ENCODE measurements at places on chromosomes 13 and 19.

DNA sequence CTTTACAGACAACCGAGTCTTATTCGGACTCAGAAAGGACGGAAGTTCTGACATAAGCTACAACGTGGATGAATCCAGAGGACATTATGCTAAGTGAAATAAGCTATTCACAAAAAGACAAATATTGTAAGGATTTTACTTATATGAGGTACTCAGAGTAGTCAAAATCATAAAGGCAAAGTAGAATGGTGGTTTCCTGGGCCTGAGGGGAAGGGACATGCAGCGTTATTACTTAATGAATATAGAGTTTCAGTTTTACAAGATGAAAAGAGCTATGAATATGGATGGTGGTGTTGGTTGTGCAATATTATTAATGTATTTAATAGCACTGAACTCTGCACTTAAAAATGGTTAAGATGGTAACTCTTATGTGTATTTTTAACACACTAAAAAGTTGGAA is 419.1 kb upstream of the SGCG start:
- no peak for DNase-seq

- DNase-seq = no peak
Measured at GRCh38 chr19:3320354-3320670, 46.1 kb upstream of the NFIC start.

- no peak for DNase-seq
Measured at GRCh38 chr13:49298903-49299605, 51.3 kb downstream of the CDADC1 start.

GRCh38 chr19:17210296-17210695 is 4.9 kb upstream of the USE1 start:
- no peak for DNase-seq

DNA sequence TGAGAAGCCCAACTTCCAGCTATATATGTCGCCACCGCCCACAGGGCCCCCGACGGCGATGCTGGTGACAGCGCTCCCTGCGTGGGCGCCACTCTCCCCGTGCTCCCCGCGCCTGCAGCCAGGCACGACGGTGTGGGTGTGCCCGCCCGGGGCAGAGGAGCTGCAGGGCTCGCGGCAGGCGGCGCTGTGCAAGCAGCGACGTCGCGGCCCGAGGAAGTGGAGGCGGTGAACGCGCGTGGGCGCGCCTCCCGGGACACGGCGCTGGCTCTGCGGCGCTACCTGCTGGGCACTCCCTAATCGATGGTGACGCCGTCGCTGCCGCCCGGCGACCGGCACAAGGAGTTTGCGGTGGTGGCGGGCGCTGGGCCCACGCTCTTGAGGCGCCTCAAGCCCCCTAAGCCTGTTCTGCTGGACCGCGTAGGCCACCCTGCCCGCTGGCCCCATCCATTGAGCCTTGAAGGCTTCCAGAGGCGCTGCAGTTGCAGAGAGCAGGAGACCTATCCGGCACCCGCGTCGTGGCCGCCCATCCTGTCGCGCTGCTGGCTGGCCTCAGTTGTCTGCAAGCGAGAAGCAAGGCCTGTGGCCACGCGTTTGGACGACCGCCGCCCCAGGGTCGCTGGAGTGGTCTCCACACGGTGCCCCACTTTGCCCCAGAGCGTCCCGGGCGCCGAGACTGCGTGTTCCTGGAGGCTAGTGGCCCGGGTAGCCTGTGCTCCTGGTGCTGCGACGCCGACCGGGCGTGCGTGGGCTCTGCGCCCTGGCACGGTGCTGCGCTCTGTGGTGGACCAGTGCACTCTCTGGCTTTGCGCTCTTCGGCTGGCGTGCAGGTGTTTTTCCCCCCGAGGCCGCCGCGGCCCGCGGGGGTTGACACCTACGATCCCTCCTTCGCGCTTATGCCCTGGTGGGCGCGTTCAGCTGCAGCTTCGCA is 23.1 kb downstream of the LRFN3 start:
- DNase-seq = no peak

DNA sequence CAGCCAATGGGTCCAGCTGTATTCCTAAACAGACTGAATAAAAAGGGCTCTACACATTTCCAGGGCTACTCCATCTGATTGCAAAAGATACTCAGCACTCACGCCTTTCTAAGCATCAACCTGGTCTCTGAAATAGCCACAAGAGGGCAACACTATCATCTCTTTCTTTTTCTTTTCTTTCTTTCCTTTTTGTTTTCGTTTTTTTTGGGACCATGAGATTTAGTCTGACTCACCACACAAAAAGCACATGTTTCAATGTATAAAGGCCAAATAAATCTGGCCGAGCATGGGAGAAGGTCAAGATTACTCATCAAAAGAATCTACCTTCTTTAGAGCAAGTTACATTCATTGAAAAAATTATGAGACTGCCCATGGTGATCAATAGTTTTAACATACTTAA is 805.6 kb upstream of the ARGLU1 start:
- no peak for DNase-seq

- DNase-seq = no peak
Measured at GRCh38 chr19:14019100-14019499, 8.8 kb upstream of the RLN3 start.

- DNase-seq = no peak
Measured at GRCh38 chr13:111904701-111905608, 162.0 kb upstream of the SOX1 start.

DNA sequence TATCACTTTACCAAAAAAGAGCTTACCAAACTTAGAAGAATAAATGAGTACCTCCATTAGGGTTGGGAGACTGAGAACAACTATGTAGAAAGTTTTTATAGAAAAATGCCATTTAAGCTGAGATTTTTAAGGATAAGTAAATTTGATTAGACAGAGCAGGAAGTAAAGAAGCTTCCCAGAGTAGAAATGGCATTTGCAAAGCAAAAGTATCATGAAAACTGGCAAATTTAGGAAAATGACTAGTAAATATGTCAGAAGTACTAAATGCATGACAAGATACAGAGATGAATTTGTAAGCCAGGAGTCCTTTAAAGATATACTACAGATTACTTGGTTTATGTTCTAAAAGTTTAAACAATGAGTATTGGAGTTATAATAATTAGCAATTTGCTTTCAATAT is 2581.8 kb downstream of the PCDH9 start:
- no peak for DNase-seq
